ENCODE measurements at places on chromosomes 12 and 14.
A peak's percentile ranks its signal among the peaks of the same experiment; 100 is the strongest.

- no peak for DNase-seq
These were observed 9.8 kb downstream of the GARIN2 start for GRCh38 chr14:67199016-67199415.

DNA sequence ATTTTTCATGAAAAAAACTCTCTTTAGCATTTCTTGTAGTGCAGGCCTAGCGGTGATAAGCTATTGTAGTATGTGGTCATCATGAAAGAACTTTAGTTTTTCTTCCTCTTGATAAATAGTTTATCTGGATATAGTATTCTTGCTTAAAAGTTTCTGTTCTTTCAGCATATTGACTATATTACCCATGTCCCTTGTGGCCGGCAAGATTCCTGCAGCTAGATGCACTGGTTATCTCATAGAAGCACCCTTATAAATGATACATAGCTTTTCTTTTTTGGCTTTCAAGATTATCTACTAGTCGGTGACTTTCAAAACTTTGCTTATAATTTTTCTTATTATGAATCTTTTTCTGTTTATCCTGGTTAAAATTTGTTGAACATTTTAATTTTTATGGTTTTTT, 234.8 kb downstream of the ALG10 start:
- no peak for DNase-seq

- DNase-seq, result peak; percentile 77
These were observed 480 bp downstream of the SCAF11 start for GRCh38 chr12:45989721-45990467.

DNA sequence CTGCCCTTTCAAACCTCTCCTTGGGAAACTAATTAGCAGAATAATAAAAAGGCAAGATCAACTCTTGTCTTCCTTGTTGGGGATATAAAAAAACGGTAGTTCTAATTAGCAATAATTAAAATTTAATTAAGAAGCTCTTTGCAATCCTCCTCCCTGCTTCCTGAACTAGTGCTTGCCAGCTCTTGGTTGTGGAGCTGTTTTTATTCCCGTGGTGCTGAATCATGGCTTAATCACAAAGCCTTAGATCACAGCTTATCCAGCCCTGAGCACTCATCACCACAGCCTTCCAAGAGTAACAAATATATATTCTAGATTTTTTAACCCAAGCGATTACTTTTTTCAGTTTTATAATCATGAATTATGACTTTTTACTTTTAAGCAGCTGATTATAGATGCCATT, 63.2 kb upstream of the INSM2 start:
- DNase-seq, result no peak

- no peak for DNase-seq
These were observed 22.8 kb downstream of the MMP17 start for GRCh38 chr12:131850856-131851559.

GRCh38 chr12:93991829-93992461, 156.4 kb upstream of the PLXNC1 start:
- DNase-seq, result no peak

GRCh38 chr14:99511421-99512109, 30.4 kb downstream of the CCNK start:
- peak; percentile 73 for DNase-seq

DNA sequence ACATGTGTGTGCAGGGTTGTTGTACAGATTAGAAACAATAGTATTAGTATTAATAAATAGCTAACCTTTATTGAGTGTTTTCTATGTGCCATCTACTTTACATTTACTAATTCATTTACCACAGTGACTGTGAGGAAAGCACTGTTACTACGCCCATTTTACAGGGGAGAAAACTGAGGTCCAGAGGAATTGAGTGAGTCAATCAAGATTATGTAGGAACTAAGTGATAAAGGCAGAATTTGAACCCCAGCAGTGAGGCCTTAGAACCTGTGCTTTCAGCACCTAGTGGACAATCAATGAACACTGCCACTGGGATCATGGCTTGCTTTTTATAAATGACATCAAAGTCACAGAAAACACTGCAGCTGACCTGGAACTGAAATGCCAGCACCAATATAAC, 28.2 kb downstream of the NT5DC3 start:
- DNase-seq, result no peak

DNA sequence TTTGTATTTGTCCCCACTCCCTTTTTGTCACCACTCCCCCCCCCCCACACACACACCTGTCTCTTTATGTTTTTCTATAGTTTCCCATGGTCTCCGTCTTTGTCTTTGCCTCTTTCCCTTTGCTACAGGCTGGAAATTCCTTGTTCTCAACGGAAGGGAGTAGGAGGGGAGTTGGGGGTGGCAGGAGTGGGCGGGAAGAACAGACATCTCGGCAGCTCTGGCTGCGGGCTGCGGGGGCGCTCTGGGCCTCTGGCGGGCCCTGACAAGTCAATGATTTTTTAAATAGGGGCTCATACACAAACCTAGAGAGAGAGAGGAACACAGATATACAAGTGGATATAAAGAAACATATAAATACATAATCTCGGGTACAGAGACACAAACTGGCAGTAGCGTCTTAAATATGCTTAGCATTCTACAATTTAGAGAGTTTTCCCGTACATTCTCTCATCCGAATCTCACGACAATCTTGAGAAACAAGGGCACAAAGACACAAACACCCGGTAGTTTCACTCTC, 2.4 kb upstream of the NAB2 start:
- peak; percentile 58 for DNase-seq

DNA sequence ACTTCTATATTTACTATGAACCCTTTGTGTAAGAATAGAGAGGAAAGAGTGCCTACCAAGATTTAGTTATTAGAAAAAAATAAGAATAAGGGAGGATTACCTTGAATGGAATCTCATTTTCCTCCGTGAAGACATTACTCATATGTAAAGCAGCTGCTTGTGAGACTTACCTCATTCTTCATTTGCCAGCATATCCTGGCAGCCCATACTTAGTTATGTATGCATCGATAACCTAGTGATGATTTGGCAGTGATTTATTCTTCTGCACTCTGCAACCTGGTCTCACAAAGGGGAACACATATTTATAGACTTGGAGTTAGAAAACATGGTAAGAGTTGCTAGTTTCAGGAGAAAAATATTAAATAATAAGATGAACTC, 56.8 kb downstream of the LRFN5 start:
- DNase-seq, result no peak

- DNase-seq, result no peak
These were observed 9.5 kb upstream of the CRADD start for GRCh38 chr12:93667672-93668071.

DNA sequence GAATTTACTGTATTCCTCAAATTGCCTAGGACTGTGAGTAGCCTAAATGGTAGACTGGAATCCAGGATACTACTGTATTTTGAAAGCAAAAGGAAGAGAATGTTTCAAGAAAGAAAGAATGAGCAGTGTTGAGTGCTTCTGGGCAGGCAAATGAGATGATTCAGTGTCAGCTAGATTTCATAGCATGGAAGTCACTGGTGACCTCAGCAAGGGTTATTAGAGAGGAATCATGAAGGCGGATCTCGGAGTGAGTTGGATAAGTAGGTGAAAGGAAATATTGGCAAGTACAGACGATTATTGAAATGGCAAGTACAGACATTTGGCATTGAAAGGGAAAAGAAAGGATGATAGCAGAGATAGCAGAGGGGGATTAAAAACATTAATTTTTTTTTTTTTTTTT, 27.1 kb downstream of the VRK1 start:
- no peak for DNase-seq

GRCh38 chr14:92443167-92443566, 70.4 kb upstream of the RIN3 start:
- peak; percentile 12 for DNase-seq

DNA sequence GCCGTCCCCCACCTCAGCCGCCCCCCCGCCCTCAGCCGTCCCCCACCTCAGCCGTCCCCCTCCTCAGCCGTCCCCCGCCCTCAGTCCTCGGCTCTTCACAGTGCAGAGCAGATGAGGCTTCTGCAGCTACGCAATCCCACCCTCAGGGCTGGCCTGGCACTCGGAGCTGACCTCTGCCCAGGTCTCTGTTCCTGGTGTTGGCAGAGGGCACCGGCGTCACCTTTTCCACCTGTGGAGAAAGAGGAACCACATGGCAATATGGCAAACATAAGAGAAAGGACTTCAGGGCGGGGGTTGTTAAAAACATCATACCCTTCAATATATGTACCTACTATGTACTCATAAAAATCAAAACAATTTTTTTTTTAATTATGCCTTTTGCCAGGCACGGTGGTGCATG, 45.8 kb downstream of the MLXIP start:
- DNase-seq, result no peak

GRCh38 chr12:94427501-94428381, 31.9 kb downstream of the CEP83 start:
- DNase-seq, result peak; percentile 10

GRCh38 chr14:75432411-75432810, 4.6 kb downstream of the JDP2 start:
- DNase-seq, result no peak

DNA sequence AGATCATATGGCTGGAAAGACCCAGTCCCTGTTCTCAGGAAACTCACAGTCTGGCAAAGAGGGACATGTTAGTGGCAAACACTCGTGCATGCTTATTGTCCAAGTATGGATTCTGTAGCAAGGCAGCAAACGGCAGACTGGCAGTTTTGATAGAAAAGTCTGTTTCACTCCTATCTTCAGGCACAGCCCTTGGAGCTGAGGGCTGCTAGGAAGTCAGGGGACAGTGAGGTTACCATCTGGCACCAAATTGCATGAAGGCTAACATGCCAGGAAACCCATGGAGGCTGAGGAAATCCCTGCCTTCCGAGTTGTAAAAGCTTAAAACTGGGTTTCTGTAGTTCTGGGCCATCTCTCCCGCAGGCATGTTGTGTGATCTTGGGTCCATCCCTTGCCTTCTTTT, 32.9 kb downstream of the CALM1 start:
- DNase-seq, result no peak

DNA sequence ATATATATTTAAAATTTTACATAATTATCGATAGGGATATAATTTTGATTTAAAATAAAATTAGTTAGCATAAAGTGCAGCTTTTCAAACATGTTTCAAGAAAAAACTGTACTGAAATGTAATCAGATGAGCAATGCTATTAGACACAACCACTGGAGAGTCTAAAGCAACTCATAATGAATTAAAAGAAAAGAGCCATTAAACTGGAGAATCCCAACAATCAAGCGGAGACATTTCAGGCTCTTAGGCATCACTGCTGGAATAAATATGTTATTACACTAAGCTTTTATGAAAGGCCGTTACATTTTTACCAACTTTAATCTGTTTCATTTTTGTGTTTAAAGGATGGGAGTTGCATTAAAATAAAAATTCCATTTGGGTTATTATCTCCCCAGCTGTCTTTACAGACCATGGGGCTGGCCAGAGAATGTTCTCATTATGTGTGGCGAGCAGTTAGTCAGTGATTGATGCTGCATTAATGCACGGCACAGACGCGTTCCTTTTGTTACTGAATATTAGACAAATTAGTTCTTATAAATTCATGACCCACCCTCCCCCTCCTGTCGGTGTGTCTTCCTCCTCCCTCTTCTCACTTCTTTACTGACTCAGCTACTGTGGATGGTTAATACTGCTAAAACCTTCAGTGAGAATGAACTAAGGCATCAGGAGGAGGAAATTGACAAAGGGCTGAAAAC, 156.8 kb downstream of the PDZRN4 start:
- DNase-seq, result peak; percentile 86

- DNase-seq, result no peak
These were observed 128.0 kb upstream of the RAP1B start for GRCh38 chr12:68482660-68483059.

DNA sequence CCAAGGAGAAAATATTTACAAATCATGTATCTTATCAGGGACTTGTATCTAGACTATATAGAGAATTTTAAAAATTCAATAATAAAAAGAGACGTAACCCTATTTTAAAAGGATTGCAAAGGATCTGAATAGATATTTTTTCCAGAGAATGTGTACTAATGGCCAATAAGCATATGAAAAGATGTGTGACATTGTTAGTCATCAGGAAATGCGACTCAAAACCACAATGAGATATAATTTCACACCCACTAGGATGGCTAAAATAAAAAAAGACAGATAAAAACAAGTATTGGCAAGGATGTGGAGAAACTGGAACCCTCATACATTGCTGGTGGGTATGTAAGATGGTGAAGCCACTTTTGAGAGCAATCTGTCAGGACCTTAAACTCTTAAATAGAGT, 141.9 kb upstream of the BMP4 start:
- DNase-seq, result no peak

- no peak for DNase-seq
These were observed 12.5 kb upstream of the KRT80 start for GRCh38 chr12:52204095-52204930.

GRCh38 chr12:11868027-11868426, 202.7 kb upstream of the BCL2L14 start:
- DNase-seq, result no peak

- no peak for DNase-seq
These were observed 69.9 kb upstream of the C14orf180 start for GRCh38 chr14:104509673-104510072.

DNA sequence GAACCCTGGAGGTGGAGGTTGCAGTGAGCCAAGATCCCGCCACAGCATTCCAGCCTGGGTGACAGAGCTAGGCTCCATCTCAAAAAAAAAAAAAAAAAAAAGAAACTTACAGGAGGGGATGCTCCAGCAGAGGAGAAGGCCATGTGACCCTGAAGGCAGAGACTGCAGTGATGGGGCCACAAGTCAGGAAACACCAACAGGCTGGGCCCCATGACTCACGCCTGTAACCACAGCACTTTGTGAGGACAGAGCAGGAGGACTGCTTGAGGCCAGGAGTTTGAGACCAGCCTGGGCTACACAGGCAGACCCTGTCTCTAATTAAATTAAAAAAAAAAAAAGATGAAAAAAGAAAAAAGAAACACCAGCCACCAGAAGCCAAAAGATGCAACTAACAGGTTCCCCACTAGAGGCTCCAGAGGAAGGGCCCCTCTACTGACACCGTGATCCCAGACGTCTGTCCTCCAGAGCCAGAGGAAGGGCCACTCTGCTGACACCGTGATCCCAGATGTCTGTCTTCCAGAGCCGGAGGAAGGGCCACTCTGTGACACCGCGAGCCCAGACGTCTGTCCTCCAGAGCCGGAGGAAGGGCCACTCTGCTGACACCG, 9.1 kb upstream of the GLT1D1 start:
- no peak for DNase-seq

GRCh38 chr14:104687601-104688504, 1.6 kb upstream of the INF2 start:
- DNase-seq, result no peak

- DNase-seq, result no peak
These were observed 17.7 kb downstream of the AKT1 start for GRCh38 chr14:104777808-104778249.

DNA sequence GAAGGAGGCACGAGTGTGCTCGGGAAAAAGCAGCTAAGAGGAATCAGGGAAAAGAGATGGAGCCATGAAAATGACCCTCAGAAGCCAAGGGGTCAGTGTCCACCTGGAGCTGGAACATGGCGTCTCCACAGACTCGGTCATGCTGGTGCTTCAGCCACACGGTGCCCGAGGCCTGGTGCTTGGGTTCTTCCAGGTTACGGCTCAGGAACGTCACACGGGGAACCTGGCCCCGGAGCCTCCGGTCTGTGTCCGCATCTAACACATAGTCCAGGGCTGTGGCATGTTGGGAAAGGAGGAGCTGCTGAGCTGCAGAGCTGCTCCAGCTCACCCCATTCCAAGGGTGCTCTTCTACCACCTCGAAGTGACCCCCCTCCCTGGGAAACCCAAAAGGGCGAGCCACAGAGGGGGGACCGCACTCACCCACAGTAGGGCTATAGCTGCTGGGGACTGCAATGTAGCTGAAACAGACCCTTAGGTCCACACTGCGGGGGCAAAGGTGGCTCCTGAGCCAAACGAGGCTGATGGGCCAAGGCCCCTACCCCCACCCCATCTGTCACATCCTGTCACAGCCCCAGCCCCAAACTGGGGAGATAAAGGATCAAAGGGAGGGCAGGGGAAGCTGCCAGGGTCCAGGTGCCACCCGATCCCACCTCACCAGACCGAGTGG, 10.8 kb downstream of the ITGA7 start:
- no peak for DNase-seq

Data from globus pallidus (tissue), 1 donor.